ENCODE measurements at places on chromosomes 2 and 18.

- no peak for DNase-seq
Measured at GRCh38 chr2:202541137-202541536, 93.6 kb upstream of the FAM117B start.

GRCh38 chr18:78838183-78838582 lies 141.4 kb upstream of the SALL3 start:
- DNase-seq = no peak

DNA sequence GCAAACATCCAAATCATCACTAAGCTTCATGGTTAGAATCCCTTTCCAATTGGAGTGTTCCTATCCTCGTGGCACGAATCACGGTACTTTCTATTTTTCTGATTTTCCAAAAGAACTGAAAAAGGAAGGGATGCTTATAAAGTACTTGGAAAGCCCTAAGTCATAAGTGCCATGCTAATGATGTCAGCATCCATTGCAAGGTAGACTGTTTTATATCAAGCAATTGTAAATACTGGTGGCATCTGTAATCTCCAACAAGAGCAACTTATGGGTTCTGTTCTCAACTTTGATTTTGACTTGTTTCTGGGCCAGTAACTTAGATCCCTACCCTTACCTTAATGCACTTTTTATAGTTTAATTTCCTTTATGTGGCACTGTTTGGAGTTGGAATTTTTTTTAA lies 619.5 kb downstream of the BCL11A start:
- DNase-seq = no peak

DNA sequence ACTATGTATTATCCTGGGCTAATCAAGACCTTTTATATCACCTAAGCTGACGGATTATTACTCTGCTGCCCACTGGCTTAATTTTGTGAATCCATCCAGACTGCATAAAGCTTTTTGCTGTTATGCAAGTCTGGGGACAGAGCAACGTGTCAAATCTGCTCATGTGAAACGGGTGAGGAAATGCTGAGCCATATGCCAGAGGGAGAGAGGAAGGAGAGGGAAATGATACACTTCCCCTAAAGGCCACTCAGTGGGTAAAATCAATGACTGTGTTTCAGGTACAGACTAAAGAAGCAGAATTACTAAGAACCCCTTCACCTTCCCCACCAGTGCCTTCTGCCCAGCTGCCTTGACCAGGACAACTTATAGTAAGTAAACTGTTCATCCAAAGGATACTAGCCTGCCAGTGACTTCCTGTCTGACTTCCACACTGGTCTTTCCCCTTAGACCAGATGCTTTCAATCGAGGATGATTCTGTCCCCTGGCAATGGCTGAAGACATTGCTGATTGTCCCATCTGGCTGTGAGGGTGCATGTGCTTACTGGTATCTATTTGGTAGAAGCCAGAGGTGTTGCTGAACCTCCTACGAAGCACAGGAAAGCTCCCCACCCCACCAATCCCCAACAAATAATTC lies 43.0 kb downstream of the STAT1 start:
- no peak for DNase-seq

GRCh38 chr2:23312996-23313606 lies 71.9 kb upstream of the KLHL29 start:
- DNase-seq = no peak

GRCh38 chr2:21467910-21468309 lies 344.1 kb downstream of the TDRD15 start:
- DNase-seq = no peak

DNA sequence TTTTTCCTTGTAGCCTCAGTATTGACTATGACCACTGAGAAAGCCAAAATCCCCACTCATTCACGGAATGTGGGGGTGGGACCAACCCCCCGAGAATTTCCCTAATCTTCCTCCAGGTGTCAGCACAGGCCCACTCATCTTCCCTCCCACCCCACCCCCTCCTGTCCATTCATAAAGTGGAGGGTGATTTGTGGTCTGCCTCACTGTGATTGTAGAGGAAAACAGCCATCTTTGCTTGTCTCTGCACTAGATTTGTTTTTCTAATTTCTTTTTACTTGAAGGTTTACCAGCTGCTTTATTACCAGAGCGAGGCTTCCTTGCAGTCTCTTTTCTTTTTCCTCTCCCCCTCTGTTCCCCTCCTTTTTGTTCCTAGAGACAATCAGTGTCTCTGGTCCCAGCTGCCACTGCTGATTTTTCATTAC lies 171.8 kb downstream of the ICOS start:
- DNase-seq = no peak

Data from substantia nigra (tissue), 51 donors.